ENCODE measurements at places on chromosomes 5 and 9.

DNA sequence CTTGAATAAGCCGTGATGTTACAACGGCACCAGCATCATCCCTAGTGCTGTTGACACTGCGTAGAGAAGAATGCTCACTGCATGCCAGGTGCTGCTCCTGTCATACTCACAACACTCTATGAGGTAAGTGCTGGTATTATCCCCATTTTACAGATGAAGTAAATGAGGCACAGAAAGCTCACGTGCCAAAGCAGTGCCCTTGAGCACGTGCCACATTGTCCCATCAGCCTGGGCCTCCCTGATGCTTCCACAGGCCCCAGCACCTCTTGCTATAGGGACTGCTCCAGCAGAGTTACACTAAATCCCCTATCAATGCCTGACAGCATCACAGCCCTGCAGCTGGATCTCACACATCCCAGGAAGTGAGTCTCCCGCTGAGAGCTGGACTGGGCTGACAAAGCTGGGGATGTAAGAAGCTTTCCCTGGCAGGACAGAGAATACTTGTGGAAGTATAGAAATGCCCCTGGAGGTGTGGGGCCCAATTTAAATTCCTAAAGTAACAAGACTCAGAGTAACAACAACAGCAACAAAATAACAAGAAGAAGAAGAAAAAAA lies 216.1 kb downstream of the FSTL4 start:
- no peak for DNase-seq

- DNase-seq, result no peak
These were observed 42.0 kb upstream of the PITX1 start for GRCh38 chr5:135076051-135076491.

GRCh38 chr9:113488071-113488470 lies 24.5 kb downstream of the RGS3 start:
- DNase-seq, result no peak

DNA sequence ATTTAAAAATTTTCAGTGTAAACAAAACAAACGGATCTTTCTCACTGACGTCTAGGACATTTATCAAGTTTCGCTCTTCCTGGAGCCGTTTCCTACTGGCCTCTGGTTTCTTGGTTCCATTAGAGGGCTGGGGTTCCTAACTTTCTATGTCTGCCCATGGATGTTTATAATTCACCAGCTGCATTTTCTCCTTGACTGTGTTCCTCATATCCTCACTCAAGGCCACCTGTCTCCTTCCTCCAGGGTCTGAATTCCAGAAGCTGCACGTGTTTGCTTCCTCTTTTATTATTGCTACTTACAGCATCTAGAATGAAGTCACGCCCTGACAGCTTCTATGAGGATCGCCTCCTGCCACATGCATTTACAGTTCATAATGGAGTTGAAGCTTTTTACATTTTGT lies 74.1 kb upstream of the BASP1 start:
- DNase-seq, result no peak

- DNase-seq, result no peak
These were observed 151.2 kb downstream of the SNCAIP start for GRCh38 chr5:122463221-122463620.

Data from stomach (tissue), 19 donors.